ENCODE measurements at places on chromosomes 13 and 19.
A peak's percentile ranks its signal among the peaks of the same experiment; 100 is the strongest.

DNA sequence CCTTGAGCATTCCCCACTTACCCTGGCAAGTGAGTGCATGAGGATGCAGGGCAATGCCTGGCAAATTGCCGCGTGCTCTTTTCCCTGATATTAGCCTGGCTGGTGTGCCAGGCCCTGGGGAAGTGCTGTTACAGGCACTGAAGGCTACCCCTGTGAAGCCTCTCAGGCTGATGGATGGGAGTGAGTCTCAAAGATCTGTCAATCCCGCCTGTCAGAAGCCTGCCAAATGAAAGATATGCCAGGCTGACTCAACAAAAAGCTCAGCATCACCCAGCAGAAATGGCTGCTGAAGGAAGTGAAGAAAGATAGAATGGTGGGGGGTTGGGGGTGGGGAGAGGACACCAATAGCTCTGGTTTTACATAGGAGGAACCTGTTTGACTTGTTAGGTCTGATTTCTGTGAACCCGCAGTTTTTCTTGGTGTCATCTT is 112.1 kb downstream of the LACC1 start:
- no peak for DNase-seq

DNA sequence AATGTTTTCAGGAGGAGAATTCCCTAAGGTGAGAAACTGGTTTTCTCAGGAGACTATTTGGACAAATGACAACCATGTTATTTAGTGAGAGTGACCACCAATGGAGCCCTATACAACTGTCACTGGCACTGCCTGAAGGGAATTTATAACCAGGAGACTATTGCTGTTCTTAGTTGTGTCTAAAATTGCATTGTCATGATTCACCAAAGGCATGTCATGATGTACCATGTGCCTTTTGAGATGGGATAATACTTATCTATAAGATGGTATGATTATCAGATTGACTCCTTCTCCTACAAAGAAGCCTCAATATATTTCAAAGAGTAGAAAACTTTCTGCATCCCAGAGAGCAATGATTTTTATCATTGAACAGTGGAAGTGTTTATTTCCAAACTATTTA is 739.4 kb upstream of the GPC6 start:
- DNase-seq: no peak

DNA sequence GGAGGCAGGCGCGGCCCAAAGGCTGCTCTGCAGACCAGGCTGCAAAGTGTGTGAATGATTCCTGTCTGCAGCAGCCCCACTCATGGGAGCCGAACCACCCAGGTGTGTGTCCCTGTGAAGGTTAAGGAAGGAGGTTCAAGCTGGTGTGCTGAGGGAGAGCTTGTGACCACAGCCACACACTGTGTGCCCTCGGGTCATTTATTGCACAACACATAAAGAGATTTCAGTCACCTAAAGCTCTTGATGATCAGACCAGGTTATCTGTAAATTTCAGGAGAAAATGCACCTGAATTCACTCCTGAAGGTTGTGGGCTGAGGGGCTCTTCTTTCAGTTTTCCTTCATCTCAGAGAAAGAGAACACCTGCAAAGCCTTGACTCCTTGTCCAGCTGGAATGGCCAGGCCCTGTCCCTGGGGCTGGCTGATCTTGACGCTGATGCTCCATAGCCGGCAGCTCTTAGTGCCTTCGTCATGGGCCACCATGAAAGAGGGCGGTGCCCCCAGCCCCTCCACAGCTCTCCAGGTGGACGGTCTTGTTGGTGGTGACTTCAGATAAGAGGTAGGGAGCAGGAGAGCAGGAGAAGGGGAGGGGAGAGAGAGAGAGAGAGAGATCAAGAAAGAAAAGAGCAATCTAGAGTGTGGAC is 110.8 kb upstream of the C1QTNF9B start:
- DNase-seq: no peak

DNA sequence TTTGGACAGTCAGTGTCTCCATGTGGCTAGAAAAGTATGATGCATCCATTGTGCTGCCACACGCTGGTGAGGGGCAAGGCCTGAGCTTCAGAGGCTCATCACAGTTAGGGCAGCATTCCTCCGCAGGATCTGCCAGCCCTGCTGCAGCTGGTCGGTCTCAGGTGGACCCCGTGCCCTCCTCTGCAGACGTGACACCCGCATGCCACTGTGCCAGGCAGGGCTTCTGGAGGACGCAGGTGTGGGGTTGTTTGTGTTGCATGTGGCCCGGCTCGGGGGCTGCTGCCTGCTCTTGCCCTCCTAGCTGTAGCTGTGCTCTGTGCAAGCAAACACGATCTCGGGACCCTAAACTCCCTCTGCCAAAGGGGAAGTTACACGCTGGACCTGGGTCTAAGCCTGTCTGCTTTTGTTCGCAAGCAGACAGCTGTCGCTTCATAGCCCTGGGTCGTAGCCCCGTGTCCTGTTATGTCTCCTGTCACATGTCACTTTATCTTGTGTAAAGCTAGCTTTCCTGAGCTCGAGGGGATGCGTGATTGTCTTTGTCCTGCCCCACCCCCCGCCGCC is 45.3 kb downstream of the SLC7A9 start:
- DNase-seq: no peak

DNA sequence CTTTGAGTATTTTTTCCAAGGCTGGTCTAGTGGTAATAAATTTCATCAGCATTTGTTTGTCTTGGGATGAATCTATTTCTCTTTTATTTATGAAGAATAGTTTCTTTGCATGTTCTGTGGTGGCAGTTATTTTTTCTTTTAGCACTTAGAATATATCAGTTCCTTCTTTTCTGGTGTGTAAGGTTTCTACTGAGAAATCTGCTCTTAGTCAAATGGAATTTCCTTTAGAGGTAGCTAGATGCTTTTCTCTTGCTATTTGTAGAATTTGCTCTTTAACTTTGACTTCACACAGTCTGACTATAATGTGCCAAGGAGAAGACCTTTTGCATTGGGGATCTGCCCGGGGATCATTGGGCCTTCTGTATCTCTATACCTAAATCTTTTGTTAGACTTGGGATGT is 4.1 kb upstream of the SIGLEC6 start:
- no peak for DNase-seq

DNA sequence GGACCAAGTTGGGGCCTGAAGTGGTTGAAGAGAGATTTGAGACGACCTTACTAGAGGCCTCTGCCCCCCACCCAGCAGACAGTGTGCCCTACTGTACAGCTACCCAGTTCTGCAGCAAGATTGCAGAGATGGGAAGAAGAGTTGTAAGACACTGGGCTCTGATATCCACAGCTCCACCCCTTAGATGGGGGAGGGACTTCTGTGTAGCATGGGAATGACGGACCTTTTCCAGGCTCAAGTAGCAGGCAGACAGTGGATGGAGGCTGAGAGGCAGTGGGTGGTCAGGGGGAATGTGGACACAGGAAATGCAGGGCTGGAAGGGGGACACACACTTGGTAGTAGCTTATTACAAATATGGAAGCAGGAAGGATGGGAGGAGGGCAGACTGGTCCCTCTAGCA is 13.0 kb downstream of the LRFN3 start:
- no peak for DNase-seq

GRCh38 chr13:61370520-61370919 is 45.1 kb downstream of the PCDH20 start:
- no peak for DNase-seq

GRCh38 chr19:40365613-40366401 is 17.3 kb downstream of the PLD3 start:
- peak; percentile 74 for DNase-seq

- DNase-seq: no peak
These were observed 669 bp downstream of the GADD45B start for GRCh38 chr19:2476451-2477140.

GRCh38 chr13:76293751-76294150 is 592.5 kb downstream of the KCTD12 start:
- DNase-seq: no peak

GRCh38 chr19:17671906-17672305 is 16.2 kb downstream of the UNC13A start:
- no peak for DNase-seq

- DNase-seq: peak; percentile 56
These were observed 150.6 kb upstream of the RNF113B start for GRCh38 chr13:98327371-98328270.

DNA sequence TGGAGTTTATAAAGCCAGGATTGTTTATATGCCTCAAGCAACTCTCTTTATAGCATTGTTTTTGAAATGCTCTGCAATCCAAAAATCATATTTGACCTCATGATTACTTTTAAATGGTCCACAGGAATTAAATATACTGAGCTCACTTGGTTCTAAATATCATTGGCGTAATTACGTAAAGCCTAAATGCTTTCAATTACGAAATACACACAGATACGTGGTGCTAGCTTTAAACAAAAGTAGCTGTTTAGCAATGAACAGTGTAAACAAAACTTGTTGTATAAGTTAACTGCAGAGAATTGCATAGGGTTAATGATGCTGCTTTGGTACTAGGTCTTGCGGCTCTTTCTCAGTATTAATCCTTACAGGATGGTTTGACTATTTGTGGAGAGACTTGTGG is 346.6 kb downstream of the COG6 start:
- no peak for DNase-seq

GRCh38 chr13:72521940-72522661 is 205.3 kb downstream of the MZT1 start:
- no peak for DNase-seq

- DNase-seq: no peak
These were observed at the start of gene TMEM238 for GRCh38 chr19:55384131-55384919. TSS of gene TMEM238 (minus strand) at chr19:55384292. CDS start at chr19:55384259, 33 bp downstream.

GRCh38 chr19:45785097-45785496 is 2.8 kb upstream of the DMPK start:
- DNase-seq: no peak

DNA sequence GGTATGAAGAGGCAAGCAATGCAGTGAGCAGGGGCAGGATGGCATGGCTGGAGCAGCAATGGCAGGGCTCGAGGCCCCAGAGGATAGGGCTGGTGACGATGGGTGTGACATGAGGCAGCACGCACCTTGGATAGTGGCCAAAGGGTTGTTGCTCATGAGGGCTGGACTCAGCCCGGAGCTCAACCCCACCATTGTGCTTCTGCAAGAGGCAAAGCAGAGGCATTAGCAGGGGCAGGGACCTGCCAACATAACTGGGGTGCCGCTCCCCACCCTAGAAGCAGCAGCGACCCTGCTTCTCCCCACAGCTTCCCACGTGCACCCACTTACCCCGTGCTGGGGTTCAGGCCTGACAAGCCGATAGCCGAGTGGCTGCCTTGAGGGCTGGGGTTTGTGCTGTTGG is 15.8 kb downstream of the ZNF574 start:
- no peak for DNase-seq

GRCh38 chr19:9308091-9308770 is 1.4 kb downstream of the ZNF699 start:
- no peak for DNase-seq

DNA sequence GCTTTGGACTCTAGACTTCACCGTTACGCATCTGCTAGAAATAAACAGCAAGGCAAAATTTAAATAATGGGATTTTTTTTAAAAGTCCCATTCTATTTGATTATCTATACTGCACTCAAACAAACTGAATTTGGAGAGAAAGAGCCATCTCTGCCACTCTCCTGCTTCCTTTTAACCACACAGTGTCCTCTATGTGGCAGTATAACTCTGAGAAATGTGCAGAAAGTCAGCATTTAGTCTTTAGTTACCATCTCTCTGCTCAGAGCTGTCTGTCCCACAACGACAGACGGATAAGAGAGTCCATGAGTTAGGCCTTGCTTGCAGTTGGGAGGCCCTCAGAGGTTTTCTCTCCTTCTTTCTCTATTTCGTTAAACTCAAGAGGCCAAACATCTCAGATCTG is 21.2 kb downstream of the CCNA1 start:
- no peak for DNase-seq

DNA sequence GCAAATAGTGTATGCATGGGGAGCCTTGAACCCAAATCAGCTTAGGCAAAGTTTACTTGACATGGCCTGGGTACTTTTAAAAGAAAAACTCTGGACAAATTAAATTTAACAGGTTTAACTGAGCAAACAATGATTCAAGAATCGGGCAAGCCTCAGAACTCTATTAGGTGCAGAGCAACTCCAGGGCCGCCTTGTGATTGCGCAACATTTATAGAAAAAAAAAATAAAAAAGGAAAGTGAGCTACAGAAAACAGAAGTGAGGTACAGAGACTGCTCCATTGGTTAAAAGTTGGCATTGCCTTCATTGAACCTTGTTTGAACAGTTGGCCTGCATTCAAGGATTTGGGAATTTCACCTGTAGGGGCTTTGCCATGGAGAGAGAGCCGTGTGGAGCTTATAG is 421.0 kb upstream of the TSHZ3 start:
- DNase-seq: no peak

GRCh38 chr19:31350693-31351055 is 1.4 kb upstream of the TSHZ3 start:
- no peak for DNase-seq

DNA sequence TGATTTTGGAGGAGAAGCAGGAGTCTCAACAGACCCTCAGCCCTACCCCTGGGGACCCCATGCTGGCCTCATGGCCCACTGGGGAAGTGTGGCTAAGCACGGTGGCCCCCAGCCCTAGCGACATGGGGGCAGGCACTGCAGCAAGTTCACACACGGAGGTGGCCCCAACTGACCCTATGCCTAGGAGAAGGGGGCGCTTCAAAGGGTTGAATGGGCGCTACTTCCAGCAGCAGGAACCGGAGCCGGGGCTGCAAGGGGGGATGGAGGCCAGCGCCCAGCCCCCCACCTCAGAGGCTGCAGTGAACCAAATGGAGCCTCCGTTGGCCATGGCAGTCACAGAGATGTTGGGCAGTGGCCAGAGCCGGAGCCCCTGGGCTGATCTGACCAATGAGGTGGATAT is 14.9 kb downstream of the NCAN start:
- DNase-seq: no peak

DNA sequence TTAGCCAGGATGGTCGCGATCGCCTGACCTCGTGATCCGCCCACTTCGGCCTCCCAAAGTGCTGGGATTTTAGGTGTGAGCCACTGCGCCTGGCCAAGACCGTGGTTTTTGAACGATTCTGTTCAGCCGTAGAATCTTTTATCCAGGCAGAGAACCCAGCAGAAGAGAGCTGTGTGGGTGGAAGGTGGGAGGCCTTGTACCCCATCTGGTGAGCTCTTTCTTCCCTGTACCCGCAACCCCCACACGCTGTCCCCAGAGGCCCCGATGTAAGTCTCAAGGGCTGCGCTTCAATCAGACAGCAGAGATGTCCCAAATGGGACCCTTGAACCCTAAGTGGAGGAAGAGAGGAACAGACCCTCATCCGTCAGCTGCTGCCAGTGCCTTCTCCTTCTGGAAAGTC is 3.7 kb downstream of the SLC25A23 start:
- DNase-seq: no peak

GRCh38 chr13:28597641-28598040 is 61.3 kb upstream of the POMP start:
- DNase-seq: no peak

All from right renal pelvis (tissue), 4 donors.